CD8-positive, alpha-beta T cell (primary cell): ENCODE measurements at places on chromosomes 7 and 10.

DNA sequence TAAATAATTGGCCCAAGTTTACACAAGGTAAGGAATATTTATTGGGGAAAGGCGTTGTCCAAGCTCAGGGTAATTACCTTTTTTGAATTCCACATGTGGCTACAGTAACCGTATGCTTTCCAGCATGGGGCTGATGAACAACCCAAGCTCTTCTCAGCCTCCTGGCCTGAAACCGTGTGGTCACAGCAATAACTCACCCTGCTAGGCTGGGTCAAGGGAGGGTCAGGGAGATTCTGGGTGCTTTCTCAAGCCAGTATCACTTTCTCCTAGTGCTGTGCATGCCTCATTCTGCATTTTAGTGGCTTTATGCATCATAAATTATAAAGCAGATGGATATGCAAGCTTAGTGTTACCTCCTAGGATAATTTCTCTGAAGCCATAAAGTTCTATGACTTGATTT is 273.9 kb downstream of the PAXIP1 start:
- no peak for DNase-seq

DNA sequence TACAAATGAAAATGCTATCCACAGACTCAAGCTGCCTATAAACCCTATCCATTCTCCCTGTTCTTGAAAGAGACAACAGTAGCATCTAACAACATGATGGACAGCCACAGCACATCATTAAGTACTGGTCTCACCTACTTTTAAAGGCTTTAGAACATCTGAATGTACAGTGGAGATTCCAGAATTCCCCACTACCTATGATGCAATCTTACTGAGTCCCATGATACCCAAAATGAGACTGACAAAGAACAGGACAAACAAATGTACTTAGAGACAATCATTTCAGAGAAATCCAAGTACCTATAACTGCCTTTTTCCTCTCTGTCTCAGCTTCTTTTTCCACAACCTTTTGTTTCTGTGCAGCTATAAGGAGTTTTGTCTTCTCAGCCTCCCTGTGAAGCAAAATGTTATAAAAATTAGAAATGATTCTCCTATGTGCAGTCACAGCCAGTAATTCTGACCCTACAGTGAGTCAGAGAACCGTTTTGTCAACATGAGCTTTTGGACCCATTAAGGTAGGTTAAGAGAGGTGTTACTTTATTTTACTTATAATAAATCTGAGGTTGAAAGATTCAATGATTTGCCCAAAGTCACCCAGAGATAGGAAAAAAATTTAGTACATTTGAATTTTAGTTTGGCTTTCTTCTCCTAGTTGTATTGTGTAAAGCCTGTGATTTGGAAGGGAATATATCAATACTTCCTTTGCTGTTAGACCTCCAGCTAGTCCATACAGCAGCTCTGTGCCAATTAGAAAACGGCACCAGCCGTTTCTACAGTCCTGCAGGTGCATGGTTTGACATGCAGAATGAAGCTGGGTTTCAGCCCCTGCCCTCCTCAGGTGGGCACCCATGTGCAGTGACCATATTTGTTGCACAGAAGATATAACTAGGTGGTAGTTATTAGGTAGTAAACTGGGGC is 21.9 kb downstream of the ERLIN1 start:
- no peak for DNase-seq

GRCh38 chr10:46560952-46561351 is 4.5 kb upstream of the GPRIN2 start:
- DNase-seq, result no peak

GRCh38 chr10:22959292-22959691 is 31.4 kb downstream of the ARMC3 start:
- no peak for DNase-seq

DNA sequence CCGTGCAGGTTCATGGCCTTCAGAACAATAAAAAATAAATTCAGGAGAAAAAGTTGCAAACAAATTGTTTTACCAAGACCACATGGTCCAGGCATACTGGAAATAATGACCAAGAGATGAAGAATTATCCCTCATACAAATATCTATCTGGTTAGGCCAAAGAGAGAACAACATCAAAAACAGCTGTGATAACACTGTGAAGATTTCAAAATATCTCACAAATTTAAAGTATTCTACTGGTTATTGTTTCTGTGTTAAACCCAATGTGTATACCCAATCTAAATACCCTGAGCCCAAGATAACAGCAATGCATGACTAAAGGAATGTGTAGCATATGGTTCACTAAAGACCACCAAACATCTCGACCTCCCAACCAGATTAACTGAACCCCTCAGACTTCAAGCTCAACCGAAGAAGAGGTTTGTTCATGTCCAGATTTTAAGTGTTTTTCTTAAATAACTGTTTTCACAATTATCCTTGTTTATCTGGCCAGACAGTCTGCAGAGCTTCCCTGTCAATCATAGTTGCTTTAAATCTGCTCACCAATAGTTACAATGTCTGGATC is 10.9 kb downstream of the OR9A2 start:
- no peak for DNase-seq

- DNase-seq, result no peak
These were observed 24.5 kb upstream of the PPP1R9A start for GRCh38 chr7:94882891-94883290.

DNA sequence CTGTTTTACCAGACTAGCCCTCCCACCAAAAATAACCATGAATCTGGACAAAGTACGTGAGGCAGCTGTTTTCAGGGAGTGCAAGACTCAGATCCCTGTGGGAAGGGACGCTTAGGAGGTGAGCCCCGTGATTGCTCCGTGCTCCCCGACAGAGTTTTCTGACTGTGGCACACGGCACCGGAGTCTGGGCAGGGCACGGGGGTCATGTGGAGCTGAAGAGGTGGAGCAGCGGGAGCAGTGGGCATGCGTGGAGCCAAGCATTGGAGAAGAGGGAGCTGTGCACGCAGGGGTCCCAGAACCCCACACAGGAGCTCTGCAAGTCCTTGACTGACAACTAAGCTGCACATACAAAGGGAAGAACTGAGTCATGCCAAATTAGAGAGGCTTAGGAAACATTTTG is 11.1 kb upstream of the CAMK2B start:
- no peak for DNase-seq

DNA sequence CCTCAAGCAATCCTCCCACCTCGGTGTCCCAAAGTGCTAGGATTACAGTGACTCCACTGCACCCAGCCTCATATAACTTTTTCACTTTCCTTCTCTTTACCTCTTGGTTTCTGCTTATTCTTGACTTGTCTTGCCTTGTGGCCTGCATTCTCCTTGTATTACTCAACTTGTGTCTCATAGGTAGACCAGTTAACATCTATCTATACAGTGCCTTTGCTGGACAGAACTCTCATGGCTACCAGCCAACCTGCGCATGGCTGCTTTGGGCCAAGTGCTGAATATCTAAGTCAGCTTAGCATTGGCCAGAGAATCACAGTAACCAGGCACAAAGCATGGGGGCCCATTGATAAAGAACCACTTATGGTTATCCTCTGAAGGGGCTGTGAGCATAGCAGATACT is 42.6 kb upstream of the ZNRF2 start:
- no peak for DNase-seq

DNA sequence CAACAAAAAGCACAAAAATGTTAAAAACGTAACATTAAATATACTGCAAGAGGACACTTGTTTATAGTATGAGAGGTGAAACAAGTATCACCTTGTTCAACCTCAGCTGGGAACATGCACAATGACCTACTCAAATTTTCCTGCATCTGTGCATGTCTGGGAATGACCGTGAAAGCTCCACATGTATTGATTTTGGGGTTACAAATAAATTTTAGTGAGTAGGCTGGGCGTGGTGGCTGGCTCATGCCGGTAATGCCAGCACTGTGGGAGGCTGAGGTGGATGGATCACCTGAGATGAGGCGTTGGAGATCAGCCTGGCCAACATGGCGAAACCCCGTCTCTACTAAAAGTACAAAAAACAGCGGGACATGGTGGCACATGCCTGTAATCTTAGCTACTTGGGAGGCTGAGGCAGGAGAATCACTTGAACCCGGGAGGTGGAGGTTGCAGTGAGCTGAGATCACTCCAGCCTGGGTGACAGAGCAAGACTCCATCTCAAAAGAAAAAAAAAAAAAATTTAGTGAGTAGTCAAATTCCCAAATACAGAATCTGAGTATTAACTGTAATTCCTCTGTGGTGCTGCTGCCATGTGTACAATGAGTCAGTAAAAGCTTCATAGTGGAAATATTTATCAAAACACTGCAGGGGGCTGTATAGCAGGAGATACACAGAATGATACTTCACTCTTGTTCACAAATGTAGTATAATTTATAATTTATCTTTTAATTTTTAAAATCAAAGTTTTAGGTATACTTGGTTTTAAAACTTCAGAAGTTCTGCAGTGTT is 41.1 kb downstream of the SUGCT start:
- DNase-seq, result no peak

DNA sequence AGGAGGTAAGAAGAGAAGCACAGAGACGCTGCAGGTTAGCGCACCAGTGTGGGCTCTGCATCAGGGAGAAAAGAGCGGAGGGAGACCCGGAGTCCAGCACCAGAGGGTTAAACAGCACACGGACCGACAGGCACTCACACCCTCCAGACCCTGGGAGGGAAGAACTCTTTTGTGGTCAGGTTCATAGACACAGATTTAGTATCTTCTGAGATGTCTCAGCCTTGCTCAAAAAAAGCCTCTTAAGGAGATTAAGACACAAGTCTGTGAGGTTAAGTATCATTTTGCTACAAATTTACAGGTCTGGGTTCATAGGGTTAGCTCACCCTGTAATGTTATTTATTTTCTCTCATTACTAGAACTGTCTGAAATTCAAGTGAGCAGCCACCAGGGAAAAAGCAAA is 16.8 kb upstream of the NDST2 start:
- DNase-seq, result no peak

- no peak for DNase-seq
These were observed 362.3 kb upstream of the MTPN start for GRCh38 chr7:136339464-136339863.

GRCh38 chr10:45419676-45420025 is 45.6 kb downstream of the ALOX5 start:
- no peak for DNase-seq

- DNase-seq, result no peak
These were observed 41.4 kb upstream of the LAMB1 start for GRCh38 chr7:108044345-108044744.

DNA sequence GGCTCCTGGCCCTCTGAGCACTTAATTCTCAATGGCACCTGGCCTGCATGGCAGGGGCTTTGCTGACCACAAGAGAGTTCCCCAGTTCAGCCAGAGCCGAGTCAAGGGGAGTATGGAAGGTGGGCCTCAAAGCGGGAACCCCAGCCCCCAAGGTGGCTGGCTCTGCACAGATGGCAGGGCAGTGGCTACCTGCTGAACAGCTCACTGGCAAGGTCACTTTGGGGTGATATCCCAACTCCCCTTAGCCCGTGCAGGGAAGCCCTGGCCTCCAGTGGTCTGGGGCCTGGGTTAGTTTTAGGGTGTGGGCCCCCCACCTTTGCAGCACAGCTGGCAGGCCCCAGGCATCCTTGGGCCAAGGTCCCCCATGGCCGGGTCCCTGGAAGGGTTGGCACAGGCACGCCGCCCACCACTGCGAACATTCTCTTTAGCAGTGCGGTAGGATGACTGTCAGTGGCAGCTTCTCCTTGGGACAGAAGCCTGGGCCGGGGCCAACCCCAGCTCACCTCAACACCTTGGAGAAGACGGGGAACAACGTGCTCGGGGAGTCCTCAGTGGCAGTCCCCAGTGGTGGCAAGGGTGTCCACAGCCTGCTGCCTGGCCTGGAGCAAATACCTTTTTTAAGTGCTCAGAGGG is 36.8 kb downstream of the PPIF start:
- peak; percentile 7 for DNase-seq

GRCh38 chr10:15140698-15141097 is 27.8 kb downstream of the NMT2 start:
- DNase-seq, result no peak

DNA sequence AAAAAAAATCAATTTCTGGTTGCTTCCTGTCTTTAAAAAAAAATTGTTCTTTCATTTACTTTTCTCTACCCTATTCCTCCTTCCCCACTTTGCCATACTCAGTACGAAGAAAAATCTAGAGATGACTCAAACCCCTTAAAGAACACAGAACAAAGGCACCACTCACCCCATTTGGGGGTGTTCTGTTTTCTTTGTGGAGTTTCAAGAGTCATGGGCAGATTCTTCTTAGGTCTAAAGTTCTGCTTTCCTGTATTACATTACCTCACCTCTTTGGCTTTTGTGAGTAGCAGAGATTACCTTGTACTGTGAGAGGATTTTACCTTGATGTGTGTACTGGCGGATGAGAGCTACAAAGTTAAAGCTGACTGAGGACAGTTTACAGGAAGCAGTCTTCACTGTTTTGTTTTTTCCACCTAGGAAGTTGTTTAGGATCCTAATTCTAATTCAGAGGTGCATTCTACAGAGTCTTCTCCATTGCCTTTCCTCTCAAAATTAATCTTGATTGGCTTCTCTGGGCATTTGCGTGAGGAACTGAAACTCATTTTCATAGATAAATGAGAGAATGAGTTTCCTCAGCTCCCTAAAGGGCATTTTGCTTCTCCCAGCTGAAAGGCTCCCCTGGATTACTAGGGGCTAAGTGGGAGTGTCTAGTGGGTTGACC is 20.7 kb downstream of the AVL9 start:
- DNase-seq, result no peak

DNA sequence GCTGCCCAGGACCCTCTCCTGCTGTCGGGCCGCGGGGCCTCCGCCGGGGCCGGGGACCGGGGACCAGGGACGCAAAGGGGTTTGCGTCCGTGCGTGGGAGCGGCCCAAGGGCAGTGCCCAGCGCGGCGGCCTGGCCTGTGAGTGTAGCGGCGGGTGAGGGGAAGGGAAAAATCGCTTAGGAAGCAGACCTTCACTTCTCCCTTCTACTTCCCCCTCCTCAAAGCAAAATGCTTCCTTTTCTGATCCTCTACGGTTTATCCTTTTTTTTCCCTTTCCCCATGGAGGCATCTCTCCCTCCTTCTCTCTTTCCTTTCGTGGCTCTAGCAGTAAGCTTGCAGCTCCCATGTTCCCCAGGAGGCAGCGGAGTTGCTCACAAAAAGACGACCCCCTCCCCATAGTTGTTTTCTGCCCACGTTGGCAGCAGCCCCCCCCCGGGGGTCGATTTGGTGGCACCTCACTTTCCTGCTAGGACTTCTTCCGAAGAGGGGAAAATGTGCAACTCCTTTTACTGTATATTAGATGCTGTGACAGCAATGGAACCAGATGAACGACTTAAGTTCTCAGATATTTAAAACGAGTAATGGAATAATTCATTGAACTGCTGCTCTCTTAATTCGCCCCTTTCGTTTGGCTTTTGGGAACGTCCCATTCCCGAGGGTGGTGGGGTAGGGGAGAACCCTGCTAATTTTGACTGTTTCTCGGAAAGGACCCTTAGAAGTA is 724 bp downstream of the CAPZA2 start:
- DNase-seq, result no peak

- DNase-seq, result peak; percentile 44
These were observed at the start of gene GJC3 for GRCh38 chr7:99928994-99929729. Gene GJC3 (minus strand): TSS chr7:99929620. CDS start chr7:99929620, 0 bp downstream.

- DNase-seq, result no peak
These were observed 13.4 kb downstream of the P4HA1 start for GRCh38 chr10:73083221-73083620.

GRCh38 chr10:132391676-132392020 is 5.4 kb upstream of the PWWP2B start:
- no peak for DNase-seq
